ENCODE measurements at places on chromosomes 13 and 19.

DNA sequence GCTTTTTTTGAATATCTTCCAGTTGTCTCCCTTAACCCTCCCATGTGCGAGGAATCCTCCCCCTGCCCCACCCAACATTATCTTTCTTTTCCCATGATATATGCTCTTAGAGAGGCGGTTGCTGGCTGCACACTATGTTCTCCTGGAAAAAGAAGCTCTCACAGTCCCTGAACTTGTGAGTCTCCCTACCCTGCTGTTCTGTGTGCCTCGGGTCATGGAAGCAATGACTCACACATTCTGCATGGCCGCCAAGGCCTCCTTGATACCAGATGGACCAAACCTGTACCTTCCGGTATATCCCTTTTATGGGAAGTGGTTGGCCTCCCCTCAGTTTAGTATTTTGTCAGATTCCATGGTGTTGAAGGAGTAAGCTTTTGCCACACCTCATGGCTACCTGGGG is 705.4 kb downstream of the SLITRK6 start:
- no peak for DNase-seq

DNA sequence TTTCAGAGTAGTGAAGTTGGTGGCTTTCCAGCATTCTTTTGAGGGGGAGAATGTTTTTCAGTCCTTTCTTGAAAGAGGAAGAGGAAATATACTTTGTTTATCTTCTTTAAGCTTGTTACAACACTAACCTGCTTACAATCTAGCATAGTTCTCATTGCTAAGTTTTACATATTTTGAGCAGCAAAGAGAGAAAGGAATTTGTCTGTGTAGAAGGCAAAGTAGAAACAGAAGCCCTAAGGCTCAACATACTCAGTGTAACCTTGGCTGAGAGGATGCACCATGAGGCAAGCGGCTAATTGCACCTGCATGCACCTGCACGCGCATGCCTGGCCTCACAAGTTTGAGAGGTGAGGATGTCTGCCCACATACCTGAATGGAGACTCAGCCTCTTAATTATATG is 2.2 kb downstream of the FRY start:
- DNase-seq = no peak

GRCh38 chr19:4575267-4576015 is 16.0 kb upstream of the SEMA6B start:
- DNase-seq = no peak

DNA sequence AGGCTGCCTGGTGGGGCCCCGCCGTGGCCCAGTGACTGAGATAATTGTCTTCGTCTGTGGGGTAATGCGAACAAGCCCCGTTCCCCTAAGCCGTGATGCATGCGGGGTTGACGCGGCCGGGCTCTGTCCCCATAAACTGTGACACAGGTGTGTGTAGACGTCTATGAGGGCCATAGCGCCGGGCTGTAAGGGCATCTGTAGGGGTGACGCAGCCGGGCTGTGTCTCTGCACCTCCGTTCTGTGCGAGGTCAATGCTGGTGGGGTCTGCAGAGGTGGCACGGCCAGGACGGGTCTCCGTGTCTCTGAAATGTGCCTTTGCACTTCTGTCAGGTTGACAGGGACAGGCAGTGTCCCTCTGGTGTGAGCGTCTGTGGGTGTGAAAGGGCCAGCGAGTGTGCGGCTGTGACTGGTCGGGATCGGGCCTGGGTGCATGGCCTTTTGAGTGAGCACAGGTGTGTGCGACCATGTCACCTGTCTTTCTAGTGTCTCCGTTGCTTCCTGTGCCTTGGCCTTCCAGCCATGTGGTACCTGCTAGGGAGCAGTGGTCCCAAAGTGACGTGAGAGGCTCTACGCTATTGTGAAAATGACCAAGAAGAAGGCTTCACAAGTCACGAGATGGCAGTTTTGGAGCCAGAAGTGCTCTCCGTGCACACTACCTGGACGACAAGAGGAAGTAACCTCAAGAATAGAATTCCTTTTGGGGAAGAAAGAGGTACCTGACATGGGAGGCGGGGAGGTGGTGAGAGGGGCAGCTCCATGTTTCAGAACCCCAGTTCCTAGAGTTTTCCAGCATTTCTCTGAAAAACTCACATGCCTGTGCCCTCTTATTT is 16.4 kb upstream of the ZNF331 start:
- no peak for DNase-seq

- DNase-seq = no peak
Observed at GRCh38 chr13:29162638-29163235, 342.6 kb downstream of the MTUS2 start.

DNA sequence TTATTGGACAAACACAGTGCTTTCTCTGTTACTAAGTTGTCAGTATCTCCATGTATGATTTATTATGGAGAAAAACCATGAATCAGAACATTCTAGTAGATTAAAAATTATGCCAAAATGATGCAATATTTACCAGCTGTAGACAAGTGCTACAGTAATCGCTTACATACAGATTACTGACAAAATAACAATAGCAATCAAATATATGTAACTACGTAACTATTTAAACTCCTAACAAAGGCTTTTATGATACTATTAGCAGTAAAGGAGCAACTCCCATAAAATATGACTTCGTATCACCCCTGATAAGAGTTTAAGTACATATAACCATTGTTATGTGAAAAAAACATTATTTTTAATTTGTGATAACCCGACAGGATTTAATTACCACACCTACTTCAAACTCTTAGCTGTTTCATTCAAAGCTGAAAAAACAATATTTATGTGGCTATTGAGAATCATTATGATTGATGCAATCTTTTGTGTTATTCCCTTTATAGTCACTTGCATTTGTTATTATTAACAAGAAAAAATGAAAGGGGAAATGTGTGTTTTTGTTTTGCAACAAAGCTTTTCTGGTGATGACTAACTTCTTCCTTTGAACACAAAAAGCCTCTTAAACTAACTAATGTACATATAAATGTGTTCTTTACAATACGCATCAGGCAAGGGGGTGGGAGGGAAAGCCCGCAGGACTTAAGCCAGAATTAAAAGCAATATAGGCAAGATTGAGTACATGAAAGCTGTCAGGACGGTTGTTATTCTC is 147.4 kb downstream of the ABCC4 start:
- DNase-seq = no peak

DNA sequence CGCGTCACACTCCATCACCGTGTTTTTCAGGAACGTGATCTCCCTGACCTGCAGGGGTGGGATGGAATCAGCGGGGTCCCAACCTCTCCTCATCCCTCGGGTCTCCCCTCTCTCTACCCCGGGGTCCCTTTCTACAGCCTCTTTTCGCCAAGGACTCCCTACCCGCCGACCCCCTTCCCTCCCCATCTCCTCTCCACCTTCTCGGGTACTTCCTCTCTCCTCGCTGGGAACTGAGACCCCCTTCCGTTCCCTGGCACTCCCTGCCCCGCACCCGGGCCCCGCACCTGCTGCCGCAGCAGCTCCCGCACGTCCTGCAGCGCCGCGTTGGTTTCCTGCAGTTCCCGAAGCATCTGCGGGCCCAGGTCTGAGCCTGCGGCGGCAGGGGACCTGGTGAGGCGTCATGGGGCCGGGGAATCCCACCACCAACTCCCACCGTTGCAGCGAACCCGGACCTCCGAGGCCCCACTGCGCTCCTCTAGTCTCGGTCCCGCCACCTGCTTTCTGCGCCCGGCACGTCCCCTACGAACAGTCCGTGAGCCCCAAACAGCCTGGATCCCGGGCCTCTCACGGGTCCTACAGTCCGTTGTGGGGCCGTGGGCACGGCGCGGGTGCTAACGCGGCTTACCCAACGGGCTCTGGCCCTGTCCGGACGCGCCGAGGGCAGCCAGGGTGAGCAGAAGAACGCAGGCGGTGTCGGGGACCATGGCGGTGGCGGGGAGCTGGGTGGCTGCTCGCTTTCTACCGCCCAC is at the start of gene COMP:
Gene COMP (minus strand): TSS at position 740 of the 749 bp plus-strand sequence. CDS start 36 bp downstream, at position 704.
- DNase-seq = no peak

GRCh38 chr19:45517238-45517637 is 10.0 kb downstream of the VASP start:
- DNase-seq = no peak

DNA sequence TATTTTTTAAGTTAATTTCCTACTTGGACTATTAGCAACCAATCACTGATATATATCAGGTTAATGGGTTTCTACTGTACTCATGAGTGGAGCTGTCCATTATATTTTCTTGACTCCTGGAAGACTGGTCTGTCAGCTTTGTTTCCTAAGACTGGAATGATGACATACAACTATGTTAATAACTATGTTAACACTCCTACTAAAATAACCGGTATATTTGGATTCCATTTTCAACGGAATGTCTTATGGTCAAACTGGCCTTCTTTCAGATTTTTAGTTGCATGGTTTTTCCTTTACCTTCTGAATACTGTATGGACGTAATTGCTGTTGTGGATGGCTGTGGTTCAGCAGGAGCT is 45.8 kb upstream of the GPI start:
- DNase-seq = no peak

- no peak for DNase-seq
Observed at GRCh38 chr13:51191743-51192142, 30.5 kb upstream of the FAM124A start.

DNA sequence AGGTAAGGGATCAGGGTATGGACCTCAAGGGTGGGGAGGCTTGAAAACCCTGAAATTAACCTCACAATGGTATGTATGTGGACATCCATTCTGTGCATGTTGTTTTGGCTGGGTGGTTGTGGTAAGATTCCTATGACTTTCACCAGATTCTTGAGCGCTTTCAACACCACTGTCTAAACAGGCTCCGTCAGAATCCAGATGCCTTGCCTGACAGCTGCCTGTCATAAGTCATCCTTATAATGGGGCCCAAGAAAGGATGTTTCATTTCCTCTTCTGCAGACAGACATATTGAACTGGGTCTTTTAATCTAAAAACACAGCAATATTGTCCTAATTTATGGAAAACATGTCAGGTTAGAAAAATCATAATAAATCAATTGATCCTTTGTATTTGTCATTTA is 41.3 kb downstream of the ALOX5AP start:
- no peak for DNase-seq

- DNase-seq = no peak
Observed at GRCh38 chr13:28340272-28340793, 154.6 kb downstream of the FLT1 start.

DNA sequence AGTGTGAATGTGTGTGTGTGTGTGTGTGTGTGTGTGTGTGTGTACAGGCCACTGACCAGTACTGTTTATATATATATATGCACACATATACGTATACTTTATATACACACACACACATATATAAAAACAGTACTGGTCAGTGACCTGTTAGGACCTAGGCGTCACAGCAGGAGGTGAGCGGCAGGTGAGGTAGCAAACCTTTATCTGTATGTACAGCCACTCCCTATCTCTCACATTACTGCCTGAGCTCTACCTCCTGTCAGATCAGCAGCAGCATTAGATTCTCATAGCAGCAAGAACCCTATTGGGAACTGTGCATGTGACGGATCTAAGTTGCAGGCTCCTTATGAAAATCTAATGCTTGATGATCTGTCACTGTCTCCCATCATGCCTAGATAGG is 34.5 kb downstream of the TBC1D4 start:
- no peak for DNase-seq

- DNase-seq = no peak
Observed at GRCh38 chr13:37277435-37278144, 172.1 kb upstream of the CSNK1A1L start.

- DNase-seq = no peak
Observed at GRCh38 chr19:50534478-50534877, 20.8 kb upstream of the ASPDH start.

- DNase-seq = no peak
Observed at GRCh38 chr13:39130301-39130700, 92.0 kb downstream of the NHLRC3 start.

All from activated CD4-positive, alpha-beta T cell treated with anti-CD3 and anti-CD28 coated beads, Interleukin-2, amount 50 U/mL, for 4 hours (primary cell).